Renal cortex interstitium (tissue), 15 donors: ENCODE measurements at places on chromosomes 1 and 21. TPM values are rescaled to one million over a fixed set of nuclear protein-coding genes. Genes with fewer than 3 reads are reported as not detected.

DNA sequence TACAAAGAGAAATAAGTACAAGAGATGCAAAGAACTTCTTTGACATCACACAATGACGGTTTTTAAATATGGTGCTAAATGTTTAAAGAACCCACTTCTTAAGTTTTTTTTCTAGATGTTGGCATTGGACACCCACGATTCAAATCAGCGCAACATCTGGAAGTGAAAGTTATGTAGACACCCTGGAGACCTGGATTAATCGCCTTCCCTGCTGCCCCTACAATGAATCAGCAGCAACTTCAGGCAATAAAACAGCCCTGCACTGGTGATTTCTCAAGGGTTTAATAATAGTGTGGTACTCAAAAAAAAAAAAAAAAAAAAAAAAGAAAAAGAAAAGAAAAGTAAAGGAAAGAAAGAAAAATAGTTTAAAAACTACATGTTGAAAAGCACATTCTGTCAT is 248.3 kb downstream of the NUF2 start:
- no peak for DNase-seq

- DNase-seq, result no peak
Observed at GRCh38 chr1:100883963-100884362, 10.7 kb downstream of the EXTL2 start.

GRCh38 chr1:25516686-25517085 is 26.7 kb upstream of the LDLRAP1 start:
- no peak for DNase-seq

GRCh38 chr1:168504064-168504837 is 39.5 kb downstream of the XCL2 start:
- DNase-seq, result no peak

- no peak for DNase-seq
Observed at GRCh38 chr1:161966067-161966466, 57.6 kb downstream of the OLFML2B start.

DNA sequence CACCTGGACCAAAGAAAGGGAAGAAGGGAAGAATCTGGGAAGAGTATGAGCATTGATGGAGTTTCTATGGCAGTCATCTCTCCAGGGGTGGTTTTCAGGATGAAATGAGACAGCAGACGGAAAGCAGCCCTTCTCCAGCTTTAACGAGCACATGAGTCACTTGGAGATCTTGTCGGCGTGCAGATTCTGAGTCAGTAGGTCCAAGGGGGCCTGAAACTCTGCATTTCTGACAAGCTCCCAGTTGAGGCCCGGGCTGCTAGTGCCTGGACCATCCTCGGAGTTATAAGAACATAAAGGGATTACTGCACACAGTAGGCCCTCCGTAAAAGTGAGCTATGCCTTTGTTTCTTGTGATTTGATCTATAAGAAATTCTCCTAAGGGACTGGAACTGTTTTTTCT is 17.6 kb downstream of the HSPG2 start:
- no peak for DNase-seq

GRCh38 chr21:15617964-15618363 is 111.8 kb upstream of the USP25 start:
- DNase-seq, result no peak

DNA sequence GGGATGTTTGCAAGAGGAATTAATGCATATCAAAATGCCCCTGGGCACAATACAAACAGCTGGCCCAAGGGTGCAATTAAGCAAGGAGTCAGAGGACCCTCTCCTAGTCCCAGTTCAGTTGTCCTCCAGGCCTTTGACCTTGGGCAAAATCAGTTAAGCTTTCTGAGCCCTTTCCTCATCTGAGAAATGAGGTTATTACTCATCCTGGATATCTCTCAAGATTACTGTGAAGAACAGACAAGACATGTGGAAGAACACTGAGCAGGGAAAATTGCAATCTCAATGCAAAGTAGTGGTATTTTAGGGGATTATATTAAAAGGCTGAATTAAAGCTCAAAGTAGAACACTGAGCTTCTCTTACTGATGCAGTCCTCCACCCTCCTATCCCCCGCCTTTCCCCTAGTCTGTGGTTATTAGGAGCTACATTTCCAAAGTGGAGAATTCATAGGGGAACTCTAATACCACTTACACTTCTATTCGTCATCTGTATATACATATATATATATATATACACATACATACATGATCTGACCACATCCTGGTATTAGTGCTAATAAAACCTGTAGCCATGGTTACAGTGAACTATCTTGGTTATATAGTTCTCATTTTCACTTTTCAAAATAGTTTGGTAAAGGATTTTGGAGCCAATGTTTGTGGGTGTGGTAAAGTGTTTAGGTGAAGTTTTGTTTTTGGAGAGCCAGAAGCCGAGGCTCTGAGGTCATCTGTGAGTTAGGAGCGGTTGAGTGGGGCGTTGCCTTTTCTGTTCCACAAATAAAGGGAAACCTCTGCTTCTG is 18.1 kb downstream of the KIAA0040 start:
- no peak for DNase-seq

DNA sequence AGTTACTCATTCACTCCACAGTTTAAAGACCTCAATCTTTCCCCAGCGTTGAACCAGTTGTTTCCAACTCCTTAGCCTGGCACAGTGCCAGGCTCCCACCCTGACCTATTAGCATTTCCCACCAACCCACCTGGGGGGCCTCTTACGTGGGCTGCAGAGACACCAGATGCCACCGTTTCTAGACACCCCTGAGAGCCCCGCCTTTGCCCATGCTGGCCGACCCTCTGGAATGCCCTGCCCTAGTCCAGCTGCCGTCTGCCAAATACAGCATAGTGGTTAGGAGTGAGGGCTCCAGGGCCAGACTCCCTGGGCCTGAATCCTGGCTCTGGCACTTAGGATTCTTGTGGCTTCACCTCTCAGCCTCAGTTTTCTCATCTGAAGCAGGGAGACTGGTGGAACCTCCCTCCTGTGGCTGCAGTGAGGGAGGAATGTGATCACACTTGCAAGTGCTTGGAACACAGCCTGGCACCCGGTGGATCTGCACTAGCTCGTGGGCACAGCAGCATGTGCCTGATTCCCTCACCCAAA is 65.2 kb downstream of the TMCO4 start:
- DNase-seq, result no peak

DNA sequence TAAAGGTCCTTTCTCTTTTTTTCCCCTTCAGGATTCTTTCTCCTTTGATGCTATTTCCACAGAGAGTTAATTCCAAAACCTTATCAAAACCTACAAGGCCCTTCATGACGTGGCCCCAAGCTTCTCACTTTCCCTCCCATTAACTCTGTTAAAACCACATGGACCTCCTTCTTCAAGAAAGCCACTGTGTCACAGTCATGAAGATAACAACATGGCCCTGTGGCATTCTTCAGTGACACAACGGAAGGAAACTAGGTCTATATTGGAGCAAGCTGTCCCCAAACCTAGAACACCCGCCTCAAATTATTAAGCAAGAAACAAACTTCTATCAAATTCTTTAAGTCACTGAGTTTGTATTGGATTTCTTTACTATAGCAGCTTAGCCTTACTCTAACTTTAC is 611.1 kb downstream of the NUF2 start:
- DNase-seq, result no peak

DNA sequence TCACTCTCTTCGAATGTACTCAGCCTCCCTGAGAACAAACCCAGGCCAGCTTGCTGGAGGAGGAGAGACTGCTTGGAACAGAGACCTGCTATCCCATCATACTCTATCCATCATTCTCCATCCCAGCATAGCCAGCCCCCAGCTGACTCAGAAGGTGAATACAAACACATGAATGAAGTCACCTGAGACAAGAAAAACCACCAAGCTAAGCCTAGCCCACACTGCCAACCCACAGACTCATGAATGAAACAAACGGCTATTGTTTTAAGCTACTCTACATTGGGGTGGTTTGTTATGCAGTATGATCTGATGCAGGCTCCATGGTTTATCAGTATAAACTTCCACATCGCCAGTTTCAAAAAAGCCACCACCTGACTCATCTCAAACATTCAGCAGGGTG is 395.6 kb downstream of the SETD4 start:
- no peak for DNase-seq

GRCh38 chr1:90579212-90579802 is 137.8 kb downstream of the BARHL2 start:
- DNase-seq, result no peak

- DNase-seq, result no peak
Observed at GRCh38 chr1:167905182-167905581, 8.8 kb downstream of the ADCY10 start.

GRCh38 chr1:112322018-112322417 is 74.0 kb upstream of the CTTNBP2NL start:
- DNase-seq, result no peak

DNA sequence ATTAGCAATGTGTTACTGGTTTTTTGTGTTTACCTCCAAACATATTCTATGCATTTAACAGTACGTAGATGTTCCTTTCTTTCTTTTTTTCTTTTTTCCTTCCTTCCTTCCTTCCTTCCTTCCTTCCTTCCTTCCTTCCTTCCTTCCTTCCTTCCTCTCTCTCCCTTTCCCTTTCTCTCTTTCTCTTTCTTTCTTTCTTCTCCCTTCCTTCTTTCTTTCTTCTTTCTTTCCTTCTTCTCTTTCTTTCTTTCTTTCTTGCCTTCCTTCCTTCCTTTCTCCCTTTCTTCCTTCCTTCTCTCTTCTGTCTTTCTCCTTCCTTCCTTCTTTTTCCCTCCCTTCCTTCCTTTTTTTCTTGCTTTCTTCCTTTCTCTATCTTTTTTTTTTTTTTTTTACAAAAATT is 46.2 kb upstream of the GNG12 start:
- DNase-seq, result no peak

- no peak for DNase-seq
Observed at GRCh38 chr1:110084227-110085078, 14.0 kb upstream of the ALX3 start.

DNA sequence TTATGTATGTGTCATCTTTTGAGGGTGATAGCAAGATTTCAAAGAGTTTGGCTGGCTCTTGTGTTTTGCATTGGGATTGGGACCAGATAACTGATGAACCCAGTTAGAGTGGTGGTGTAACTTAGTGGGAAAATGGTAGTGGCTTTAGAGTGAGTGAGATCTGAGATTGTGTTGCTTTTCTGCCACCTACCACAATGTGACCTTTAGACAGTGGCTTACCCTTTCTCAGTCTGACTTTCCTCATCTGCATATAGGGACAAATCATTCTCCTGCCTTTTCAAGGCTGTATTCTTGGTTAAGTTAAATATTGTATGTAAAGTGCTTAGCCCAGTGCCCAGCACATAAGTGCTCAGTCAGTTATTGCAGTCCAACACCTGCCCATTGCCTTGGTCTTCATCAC is 31.3 kb downstream of the CENPF start:
- no peak for DNase-seq

DNA sequence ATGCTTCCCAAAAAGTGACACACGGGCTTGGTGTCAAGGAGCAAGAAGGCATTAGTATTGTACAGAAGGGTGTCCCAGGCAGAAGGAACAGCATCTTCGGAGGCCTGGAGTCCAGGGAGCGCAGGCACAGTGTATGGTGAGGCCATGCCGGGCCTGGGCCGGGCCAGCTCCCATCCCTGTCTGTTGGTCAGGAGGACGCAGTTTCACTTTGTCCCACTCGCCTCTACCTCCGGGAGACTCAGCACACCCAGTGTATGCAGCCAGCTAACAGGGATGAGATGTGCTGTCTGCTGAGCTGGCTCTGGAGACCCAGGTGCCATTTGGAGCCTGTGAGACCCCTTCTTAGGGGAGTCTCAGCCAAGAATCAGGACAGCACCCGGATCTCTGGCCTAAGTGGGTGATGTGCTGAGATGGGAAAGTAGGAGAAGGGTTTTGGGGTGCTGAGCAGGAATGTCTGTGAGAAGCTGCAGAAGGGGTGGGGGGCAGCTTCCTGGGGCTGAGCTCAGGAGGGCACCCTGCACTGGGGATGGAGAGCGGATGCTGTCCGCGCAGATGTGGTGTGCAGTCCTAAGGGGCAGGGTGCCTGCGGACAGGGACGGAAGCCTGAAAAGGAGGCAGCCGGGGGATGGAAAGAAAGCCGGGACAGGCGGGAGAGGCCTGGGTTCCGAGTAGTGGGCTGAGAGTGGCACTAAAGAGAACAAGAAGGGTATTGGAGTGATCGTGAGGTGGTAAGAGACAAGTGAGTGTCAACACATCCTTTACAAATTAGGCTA is 25.7 kb downstream of the DMRTB1 start:
- DNase-seq, result no peak

DNA sequence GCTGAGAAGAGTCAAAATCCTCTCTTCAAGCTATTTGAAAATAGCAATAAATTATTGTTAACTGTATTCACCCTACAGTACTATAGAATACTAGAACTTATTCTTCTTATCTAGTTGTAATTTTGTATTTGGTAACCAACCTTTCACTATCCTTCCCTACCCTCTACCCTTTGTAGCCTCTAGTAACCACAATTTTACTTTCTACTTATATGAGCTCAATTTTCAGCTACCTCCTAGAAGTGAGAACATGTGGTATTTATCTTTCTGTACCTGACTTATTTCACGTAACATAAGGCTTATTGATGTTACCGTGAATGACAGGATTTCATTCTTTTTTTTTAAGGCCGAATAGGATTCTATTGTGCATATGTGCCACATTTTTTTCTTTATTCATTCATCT is 30.0 kb downstream of the ZC3H11B start:
- DNase-seq, result no peak

- DNase-seq, result no peak
Observed at GRCh38 chr1:112063781-112064728, 74.6 kb upstream of the KCND3 start.

DNA sequence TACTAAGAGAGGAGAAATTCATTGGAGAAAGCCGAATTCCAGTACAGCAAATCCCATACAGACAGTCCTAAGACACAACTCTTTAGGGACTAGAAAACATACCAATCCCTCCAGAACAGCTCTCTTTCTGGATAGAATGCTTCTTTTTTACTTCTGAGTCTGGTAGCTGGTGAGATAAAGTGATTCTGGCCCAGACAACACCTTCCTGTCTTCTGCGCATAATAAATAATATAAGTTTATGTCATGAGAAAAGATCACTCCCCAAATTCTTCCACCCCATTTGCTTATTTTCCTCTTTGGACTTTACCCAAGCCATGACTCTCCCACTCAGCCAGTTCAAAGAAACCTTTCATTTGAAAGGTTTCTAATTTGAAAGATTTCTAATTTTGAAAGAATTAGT is 98.4 kb downstream of the EDEM3 start:
- no peak for DNase-seq

The CYP4Z1 gene
- polyA plus RNA-seq, result 0.33 TPM

The SEC16B gene
- polyA plus RNA-seq, result 3.4 TPM

The SRP9 gene
- 435 TPM for polyA plus RNA-seq

The OPRD1 gene
- polyA plus RNA-seq, result 0.33 TPM

The S100A14 gene
- polyA plus RNA-seq, result 22.1 TPM

The TESK2 gene
- 6.4 TPM for polyA plus RNA-seq

The ELF3 gene
- polyA plus RNA-seq, result 40.7 TPM

The SUSD4 gene
- polyA plus RNA-seq, result 16.2 TPM

The ZBTB8B gene
- polyA plus RNA-seq, result 1.5 TPM

The ASH1L gene
- 40.4 TPM for polyA plus RNA-seq

The TRPM2 gene
- polyA plus RNA-seq, result 1.2 TPM
